Uterus (tissue), 4 donors: ENCODE measurements at places on chromosomes 4 and X. TPM values are rescaled to one million over a fixed set of nuclear protein-coding genes. Genes with fewer than 3 reads are reported as not detected.

The TMPRSS11D gene
- not detected for total RNA-seq

The MAGEA11 gene
- not detected for total RNA-seq

The CACNA1F gene
- 0.98 TPM for total RNA-seq

- DNase-seq: no peak
Observed at GRCh38 chrX:33188881-33189280, 22.5 kb downstream of the DMD start.

DNA sequence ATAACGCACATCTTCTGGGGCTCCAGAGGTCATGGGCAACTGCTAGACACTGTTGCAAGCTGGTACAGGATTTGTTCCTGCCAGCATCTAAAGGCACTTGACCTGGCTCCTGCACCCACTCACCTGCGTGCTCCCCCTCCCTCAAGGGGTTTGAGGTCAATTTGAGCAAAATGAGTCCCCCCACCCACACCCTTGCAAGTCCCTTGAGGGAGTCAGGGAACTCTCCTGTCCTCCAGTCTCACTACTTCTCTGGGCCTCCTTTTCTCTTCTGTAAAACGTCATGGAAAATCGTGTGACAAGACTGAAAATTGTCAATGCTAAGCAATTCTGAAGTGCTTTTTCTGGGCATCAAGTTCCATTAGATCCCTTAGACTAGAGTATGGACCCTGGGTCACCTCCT, 39.9 kb upstream of the PGK1 start:
- no peak for DNase-seq

- DNase-seq: no peak
Observed at GRCh38 chr4:138677212-138677611, 338.4 kb upstream of the NOCT start.

- DNase-seq: no peak
Observed at GRCh38 chrX:129818123-129818522, 25.6 kb downstream of the ZDHHC9 start.
